ENCODE measurements at places on chromosomes 2 and 18.

DNA sequence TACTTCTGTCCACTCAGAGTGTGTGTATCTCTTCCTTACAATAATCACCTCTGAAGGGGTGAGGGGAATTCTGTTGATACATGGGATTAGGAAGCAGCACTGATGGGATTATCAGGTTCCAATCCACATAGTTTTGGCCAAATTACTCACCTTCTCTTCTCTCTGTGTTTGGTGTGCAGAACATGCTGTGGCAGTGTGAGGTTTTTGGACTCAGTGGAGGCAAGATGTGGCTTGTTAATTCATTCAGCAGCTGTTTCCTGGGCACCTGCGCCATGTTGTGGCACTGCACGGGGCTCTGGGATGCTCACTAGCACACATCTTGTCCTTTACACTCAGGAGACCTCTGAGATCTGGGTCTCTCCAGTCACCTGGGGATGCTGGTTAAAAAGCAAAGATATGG lies 350.3 kb upstream of the HS6ST1 start:
- DNase-seq = no peak

DNA sequence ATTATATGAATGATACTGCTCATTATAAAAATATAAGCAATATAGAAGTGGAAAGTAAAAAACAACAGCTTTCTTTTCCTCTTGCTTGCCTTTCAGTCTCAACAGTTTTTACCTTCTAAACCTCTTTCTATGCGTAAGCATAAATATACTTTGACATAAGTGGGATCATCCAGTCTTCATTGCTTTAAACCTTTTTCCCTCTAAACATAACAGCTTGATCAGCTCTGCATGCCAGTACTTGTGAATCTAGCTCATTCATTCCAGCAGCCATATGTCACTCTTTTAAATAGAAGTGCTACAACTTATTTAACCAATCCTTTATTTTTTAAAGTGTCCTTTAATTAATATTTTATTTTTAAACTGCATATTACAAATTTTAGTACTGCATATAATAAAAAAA lies 88.1 kb downstream of the TTC27 start:
- no peak for DNase-seq

DNA sequence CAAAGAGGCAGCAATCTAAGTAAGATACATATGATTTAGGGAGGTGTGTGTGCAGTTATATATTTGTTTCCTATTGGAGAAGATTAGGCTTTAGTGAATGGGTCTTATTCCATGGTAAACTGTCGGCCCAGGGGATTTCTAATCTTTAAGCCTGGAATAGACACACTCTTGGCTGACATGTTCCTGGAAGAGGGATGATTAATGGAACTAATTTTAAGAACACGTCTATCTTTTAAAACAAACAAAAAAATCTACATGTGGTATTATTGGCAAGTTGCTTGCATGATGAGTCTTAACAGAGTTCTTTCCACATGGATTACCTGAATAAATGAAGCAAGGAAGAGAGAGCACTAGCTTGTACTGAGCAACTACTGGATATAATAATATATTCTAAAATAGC lies 114.2 kb upstream of the NT5C1B start:
- DNase-seq = no peak

- no peak for DNase-seq
Measured at GRCh38 chr18:53909668-53910067, 314.8 kb downstream of the MBD2 start.

GRCh38 chr2:125736306-125736705 lies 919.7 kb upstream of the GYPC start:
- no peak for DNase-seq

- no peak for DNase-seq
Measured at GRCh38 chr2:19804639-19805260, 97.0 kb downstream of the TTC32 start.

GRCh38 chr18:24234330-24234729 lies 95.5 kb downstream of the CABYR start:
- DNase-seq = no peak

DNA sequence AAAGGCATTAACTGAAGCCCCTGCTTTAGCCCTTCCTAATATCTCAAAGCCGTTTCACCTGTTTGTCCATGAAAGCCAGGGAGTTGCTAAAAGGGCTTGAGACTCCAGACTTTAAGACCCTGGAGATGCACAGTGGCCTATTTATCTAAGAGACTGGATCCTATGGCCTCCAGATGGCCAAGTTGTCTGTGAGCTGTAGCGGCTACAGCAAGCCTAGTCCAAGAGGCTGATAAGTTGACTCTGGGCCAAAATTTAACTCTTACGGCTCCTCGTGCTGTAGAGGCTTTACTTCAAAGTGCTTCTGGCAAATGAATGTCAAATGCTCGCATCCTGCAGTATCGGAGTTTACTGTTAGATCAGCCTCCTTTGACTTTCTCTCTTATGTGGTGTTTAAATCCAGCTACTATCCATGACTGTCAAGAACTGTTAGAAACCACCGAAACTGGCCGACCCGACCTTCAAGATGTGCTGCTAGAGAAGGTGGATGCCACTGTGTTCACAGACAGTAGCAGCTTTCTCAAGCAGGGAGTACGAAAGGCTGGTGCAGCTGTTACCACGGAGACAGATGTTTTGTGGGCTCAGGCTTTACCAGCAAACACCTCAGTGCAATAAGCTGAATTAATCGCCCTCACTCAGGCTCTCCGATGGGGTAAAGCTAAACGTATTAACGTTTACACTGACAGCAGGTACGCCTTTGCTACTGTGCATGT lies 336.7 kb upstream of the CNTNAP5 start:
- DNase-seq = peak; percentile 25

DNA sequence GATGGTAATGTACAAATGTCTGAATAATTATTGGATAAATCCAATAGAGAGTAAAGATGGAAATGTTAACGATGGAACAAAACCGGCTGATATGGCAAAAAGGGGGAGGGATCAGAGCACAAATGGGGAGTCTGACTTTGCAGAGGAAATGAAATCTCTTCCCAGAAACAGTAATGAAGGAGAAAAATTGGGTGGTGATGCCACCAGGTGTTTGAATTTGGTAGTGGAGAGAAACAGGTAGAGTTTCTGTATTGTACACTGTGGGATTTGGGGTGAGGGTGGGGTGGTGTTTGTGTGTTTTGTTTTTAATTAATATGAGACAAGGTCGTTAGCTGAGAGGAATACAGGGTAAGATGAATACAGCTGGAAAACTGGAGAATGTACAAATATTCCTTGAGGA lies 20.4 kb upstream of the XDH start:
- no peak for DNase-seq

GRCh38 chr18:11981192-11981542 lies at the start of gene IMPA2:
Gene IMPA2 (plus strand): TSS chr18:11981507. CDS start chr18:11981670, 163 bp downstream.
- DNase-seq = peak; percentile 100

Data from D341Med (cell line).